ENCODE measurements at places on chromosomes 13 and 19. TPM values are rescaled to one million over a fixed set of nuclear protein-coding genes. Genes with fewer than 3 reads are reported as not detected.

Gene RYR1
- 3.5 TPM for total RNA-seq

DNA sequence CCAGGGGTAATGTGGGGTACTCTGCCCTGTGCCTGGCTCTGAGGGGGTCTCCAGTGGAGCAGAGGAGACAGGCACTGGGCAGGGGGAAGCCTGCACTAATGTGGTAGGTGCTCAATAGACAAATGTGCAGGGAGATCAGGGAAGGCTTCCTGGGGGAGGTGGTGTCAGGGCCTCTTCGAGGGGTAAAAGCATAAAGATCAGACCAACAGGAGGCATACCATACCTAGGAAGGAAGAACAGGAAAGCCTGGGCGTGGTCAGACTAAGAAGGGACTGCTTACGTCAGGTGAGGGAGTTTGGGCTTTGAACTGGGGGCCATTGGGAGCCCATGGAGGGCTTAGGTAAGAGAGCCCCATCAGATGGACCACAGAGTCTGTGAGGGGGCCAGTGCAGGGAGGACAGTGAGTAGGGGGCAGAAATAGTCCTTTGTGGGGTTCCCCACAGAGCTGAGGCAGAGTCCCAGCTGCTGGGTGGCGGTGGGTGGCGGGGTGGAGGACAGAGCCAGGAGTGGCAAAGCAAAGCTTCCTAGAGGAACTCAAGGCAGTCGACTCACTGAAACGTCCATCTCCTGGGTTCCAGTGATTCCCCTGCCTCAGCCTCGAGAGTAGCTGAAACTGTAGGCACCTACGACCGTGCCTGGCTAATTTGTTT is 8.8 kb downstream of the PRR36 start:
- no peak for DNase-seq

DNA sequence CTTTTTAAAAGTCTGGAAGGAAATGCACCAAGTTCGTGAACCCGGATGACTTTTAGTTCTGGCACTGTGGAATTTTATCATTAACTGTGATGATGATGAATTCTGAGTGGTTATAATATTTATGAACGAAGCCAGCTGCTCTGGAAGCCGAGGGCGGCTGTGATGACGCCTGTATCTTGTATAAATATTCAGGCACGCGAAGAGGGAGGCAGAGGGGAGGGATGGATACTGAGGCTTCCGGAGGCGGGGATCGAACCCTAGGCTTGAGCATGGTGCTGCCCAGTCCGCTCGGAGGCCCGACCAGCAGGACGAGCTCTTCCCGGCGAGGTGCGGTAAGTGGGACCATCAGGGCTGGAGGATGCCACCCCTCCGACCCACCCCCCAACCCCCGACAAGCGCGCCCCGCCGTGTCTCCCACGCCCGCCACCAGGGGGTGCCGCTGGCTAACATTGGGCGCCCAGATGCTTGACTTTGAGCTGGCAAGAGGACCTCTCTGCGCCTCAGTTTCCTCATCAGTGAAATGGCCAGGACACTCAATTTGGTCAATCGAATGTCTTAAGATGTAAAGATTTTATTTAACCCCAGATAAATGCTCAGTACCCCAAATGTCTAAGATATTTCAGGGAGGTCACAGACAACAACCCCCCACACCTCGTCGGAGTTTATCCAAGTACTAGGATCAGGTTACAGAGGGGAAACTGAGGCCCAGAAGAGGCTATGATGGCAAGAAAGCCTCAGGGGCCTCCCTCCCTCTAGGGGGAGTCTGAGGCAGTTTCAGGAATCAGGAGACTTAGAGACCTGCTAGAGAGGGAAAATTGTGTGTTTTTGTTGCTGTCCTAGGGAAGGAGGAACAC is 4.5 kb upstream of the RAB3A start:
- peak; percentile 75 for DNase-seq

GRCh38 chr13:112960706-112961105 is 8.3 kb upstream of the MCF2L start:
- no peak for DNase-seq

DNA sequence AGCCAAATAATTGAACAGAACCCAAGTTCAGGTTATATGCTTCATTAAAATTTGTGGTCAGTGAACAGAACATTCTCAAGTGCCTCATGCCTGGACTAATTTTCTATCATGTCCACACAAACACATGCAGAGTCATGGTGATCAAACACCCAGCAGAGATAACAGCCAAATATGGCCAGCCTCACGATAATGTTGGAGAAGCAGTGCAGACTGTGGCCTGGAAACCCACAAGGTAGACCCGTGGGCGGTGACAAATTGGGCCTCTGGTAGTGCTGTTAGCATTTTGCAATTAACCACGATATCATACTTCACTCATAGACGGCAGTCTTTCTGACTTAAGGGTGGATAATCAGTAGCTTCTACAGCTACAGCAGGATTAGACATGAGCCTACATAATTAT is 35.0 kb upstream of the VWA8 start:
- peak; percentile 32 for DNase-seq
